HFFc6 (cell line): ENCODE measurements at places on chromosomes 6 and 20.

DNA sequence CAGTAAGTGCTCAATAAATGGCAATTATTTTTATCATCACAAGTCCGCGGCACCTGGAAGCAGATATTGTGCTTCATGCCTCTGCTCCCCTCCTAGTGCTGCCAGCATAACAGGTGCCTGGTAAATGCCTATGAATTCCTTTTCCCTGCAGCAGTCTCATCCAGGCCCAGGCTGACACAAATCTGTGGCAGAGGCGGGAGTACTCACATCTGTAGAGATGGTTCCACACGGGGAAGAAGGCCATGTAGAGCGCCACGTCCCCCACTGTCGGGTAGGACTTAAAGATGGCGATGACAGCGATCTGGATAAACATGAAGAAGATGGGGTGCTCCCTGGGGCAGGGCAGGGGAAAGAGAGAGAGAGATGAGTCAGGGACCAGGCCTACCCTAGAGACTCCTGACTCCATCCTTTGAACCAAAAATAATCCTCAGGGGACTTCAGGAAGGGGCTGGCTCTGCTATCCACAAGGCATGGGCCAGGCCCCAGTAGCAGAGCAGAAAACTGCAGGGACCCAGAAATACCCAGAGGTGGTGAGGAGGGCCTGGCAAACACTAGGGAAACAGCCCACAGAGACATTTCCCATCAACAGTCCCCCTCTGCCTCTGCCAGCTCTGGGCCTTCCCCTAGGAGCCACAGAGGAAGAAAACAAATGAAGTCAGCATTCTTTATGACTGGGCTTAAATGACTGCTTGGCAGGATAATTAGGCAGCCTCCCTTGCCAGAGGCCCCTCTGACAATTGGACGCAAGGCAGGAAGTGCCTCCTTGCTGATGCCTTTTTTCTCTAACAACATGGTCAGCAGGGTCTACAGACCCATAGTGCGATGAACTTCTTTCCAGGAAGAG is 23.0 kb downstream of the MAP1LC3A start:
- DNase-seq = peak; percentile 54

DNA sequence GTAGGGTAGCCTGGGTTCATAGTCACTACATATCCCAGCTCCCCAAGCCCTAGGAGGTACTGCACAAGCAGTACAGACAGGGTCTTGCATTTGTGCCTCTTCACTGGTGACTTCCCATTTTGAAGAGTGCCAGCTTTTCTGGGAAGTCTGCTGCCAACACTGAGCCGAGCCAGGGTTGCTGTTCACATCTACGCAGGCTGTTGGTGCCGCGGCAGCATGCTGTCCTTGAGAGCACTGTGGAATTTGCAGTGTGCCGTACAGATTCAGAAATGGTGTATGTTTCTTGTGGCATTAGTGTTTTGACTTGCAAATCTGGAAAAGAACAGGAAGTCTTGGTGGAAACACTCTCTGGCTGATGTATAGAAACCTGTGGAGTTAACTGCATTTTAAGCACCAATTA is 67.5 kb downstream of the JARID2 start:
- no peak for DNase-seq

GRCh38 chr20:38377039-38377685 is 30.9 kb downstream of the LBP start:
- no peak for DNase-seq

GRCh38 chr6:46773201-46773855 is 19.9 kb upstream of the MEP1A start:
- no peak for DNase-seq

DNA sequence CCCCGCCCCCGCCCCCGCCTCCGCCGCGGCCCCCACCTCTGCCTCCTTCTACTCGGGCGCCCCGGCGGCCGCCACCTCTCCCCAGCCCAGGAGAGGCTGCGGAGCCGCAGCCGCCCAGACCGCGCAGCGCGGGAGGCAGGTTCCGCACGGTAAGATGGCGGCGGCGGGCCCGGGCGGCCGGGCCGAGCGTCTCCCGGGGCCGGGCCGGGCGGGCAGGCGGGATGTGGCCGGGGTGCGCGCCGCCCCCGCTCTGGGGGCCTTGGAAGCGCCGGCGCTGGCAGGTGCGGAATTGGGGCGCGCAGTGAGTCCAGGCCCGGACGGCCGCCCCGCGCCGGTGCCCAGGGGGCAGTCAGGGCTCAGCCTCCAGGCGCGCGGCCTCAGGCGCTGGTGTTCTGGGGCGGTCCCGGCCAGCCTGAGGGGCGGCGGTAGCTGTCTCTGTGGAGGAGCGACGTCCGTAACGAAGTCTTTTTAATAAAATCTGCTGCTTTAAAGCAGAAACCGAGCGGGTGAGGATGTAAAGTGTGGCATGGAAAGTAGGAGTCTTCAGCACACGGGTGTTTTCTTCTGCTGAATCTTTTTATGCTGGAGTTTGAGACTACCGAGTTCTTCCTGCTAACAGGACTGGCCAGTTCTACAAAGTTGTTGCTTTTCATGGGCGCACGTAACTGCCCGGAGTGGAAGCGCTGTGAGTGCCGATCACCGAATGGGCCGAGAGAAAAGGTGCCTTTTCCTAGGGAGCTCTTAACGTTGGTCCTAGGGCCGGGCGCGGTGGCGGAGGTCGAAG is at the start of gene GID8:
Gene GID8, plus strand, starts transcription at position 43 of the 784 bp plus-strand sequence. CDS start 3,356 bp downstream, outside the sequence.
- peak; percentile 25 for DNase-seq

- no peak for DNase-seq
Observed at GRCh38 chr6:125157280-125157679, 3.7 kb downstream of the TPD52L1 start.

GRCh38 chr6:100879317-100879716 is 1.8 kb downstream of the ASCC3 start:
- DNase-seq = no peak

GRCh38 chr6:110188791-110189190 is 8.6 kb downstream of the CDC40 start:
- peak; percentile 47 for DNase-seq

- no peak for DNase-seq
Observed at GRCh38 chr6:117600008-117600743, 2.1 kb downstream of the GOPC start.

DNA sequence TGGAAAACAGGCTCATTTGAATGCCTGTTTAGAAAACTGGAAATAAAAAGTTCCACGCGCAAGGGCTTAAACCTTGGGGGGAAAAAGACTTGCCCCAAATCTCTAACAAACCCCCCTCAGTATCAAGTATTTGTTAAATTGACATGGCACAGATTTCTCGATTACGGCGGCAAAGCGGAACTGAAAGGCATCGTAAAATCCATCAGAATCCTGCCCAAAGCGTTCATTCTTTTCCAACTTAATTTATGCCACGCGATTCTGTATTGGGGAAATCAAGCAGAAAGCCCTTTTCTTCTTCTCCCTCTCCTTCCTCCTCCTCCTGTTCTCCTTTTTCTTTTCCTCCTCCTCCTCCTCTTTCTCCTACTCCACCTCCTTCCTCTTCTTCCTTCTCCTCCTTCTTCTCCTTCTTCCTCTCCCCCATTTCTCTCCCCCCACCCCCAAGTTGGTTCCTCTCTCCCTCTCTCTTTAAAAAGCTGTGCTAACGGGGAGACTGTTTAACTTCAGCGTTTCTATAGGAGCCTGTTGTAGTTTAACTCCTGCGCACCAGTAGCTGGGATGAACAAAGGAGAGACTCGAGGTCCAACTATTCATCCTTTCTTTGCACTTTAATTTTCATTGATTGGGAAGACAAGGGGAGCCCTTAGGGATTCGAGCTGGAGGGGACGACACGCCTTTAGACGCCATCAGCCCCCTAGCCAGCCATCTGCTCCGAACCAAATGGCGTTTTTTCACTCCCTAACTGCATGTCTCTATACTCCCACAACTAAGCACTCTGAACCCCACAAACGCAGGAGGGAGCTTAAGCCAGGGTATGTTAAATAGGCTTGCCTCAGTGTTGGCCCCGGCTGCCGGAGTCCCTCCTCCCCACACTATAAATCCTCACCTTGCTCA is 2.7 kb upstream of the DLL1 start:
- DNase-seq = no peak

DNA sequence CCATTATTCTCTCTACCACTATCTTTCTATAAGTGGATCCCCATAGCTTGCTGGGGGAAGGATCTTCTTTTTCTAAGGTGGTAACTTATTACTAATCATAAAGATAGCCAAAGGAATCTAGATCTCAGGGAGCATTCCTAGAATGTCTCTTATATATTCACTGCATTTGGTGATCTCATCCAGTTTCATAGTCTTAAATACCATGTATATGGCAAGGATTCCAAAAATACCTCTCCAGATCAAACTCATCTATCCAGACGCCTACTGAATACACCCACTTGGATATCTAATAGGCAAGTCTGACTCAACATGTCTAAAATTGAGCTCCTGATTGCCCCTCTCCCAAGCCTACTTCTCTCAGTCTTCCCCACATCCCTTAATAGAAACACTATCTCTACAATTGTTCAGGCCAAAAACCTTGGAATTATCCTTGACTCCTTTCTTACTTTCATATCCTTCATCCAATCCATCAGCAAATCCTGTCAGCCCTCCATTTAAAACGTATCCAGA is 264.4 kb downstream of the HACE1 start:
- DNase-seq = no peak

GRCh38 chr20:53903652-53903987 is 166.8 kb downstream of the BCAS1 start:
- no peak for DNase-seq

- DNase-seq = peak; percentile 32
Observed at GRCh38 chr20:19260412-19261090, 48.1 kb downstream of the SLC24A3 start.

- no peak for DNase-seq
Observed at GRCh38 chr20:63395723-63396122, 34.6 kb upstream of the CHRNA4 start.

DNA sequence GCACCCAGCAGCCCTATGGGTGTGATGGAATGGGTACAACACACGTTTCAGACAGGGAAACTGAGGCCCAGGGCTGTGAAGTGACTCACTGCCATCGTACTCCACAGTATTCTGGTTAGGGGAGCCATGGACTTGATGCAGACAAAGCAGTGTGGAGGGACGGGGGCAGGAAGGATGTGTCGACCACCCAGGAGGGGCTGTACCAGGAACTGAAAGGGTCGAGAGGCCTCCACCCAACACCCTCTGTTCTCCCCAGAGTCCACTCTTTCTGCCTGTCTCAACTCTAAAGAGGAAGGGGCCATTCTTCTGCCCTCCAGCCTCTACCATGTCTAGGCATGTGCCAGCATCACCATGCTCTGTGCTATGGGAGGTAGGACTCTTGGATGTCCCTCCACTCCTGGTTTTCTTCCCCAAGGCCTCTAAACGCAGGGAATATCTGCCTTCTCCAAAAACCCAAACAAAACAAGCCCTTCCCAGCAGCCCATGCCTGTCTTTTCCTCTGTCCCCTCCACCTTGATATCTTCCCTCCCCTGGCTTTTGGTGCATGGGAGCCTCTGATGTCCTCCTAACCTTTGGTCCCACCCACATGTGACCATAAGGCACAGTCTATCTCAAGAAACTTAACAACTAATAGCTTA is 7.4 kb downstream of the SLC22A1 start:
- DNase-seq = no peak

DNA sequence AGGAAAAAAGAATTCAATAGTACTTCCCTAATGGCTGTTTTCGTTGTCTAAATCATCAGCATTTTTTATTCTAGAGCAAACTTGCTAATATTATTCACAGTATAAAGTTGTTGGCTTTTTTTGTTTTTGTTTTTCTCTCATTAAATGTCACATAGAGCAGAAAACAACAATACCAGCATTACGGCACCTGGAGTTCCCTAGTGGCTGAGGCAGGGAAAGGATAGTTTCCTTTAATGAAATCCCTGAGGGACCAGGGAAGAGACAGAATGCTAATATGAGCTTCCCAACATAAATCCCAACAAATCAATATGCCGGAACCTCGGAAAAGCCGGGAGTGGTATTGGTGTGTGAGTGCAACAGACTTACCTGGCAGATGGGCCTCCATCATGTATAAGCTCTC is 235.2 kb upstream of the ASCC3 start:
- DNase-seq = no peak

- no peak for DNase-seq
Observed at GRCh38 chr6:84615987-84616386, 148.4 kb downstream of the TBX18 start.

DNA sequence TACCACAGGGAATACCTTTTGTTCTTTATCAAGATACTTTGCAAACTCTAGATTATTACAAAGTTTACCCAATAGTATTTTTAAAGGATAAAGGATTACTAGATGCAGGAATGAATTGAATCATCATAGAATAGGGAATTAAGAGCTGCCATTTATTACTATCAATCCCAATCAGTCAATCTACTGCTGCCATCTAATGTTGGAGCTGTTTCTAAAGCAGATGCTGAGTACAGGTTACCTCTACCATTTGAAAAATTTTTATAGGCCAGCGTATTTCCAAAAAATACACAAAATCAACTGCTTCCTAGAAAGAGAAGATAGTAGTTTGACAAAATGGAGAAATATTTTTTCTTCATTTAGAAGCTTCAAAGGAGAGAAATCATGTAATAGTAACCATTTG is 520.4 kb downstream of the ADGRB3 start:
- no peak for DNase-seq

- DNase-seq = no peak
Observed at GRCh38 chr20:51352791-51353190, 189.7 kb downstream of the NFATC2 start.

DNA sequence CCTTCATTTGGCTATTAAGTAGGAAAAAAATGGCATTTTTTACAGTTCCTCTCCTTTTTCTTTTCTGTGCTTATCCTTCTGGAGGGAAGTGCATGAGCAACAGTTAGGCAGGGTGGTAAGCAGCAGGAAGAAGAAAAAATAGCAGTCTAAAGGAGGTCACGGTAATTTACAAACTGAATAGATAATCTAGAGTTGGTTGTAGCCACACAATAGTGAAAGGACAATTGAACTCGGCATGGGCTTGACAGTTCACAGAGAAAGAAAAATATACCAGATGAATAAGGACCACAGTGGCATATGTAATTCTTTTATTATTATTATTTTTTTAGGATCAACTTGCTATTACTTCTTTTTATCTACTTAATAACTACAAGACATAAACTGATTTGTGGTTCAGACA is 358.6 kb downstream of the BTBD9 start:
- no peak for DNase-seq

GRCh38 chr6:67908379-67908778 is 726.7 kb upstream of the ADGRB3 start:
- DNase-seq = no peak

DNA sequence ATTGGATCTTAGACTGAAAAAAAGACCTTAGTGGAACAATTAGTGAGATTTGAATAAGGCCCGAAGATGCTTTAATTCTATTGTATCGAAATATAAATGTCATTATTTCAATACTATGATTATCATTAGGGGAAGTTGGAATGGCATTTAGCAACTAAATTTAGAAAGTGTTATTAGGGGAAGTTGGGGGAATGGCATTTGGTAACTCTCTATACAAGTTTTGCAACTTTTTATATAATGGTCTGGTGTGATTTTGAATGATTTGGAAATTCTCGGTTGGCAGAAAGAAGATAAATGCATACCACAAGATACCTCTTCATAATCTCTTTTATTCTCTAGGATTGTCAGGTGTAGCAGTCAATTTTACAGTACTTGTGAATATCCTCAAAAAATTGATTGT is 49.2 kb downstream of the RNF144B start:
- no peak for DNase-seq

GRCh38 chr6:168301648-168302398 is 17.8 kb downstream of the DACT2 start:
- no peak for DNase-seq
